SJSA1 (cell line): ENCODE measurements at places on chromosomes 3 and 15. TPM values are rescaled to one million over a fixed set of nuclear protein-coding genes. Genes with fewer than 3 reads are reported as not detected.
A peak's percentile ranks its signal among the peaks of the same experiment; 100 is the strongest.

Gene ZNF385D
- total RNA-seq, result not detected in 2 replicates

Gene HRH1
- 15.9 and 21.9 TPM in 2 replicates for total RNA-seq

Gene CACNA1D
- not detected in 2 replicates for total RNA-seq

Gene TM6SF1
- total RNA-seq, result 0.38 and 2.2 TPM in 2 replicates

Gene OSBPL10
- total RNA-seq, result 5.3 and 6.9 TPM in 2 replicates

Gene SETD2
- total RNA-seq, result 18.9 and 22.7 TPM in 2 replicates

Gene CCR1
- 0.87 and 1.3 TPM in 2 replicates for total RNA-seq

Gene AADACL2
- total RNA-seq, result not detected in 2 replicates

Gene DPPA4
- not detected in 2 replicates for total RNA-seq

Gene SCN11A
- not detected in 2 replicates for total RNA-seq

Gene FOXL2NB
- not detected in 2 replicates for total RNA-seq

Gene GPR62
- total RNA-seq, result not detected in 2 replicates

Gene HYPK
- total RNA-seq, result 9.4 and 18.9 TPM in 2 replicates

Gene MESP1
- 0.26 TPM in 1 of 2 replicates, not detected in the other for total RNA-seq

- H3K4me3 ChIP-seq, result no peak overlapping the region
- H3K27ac ChIP-seq, result peak overlapping the region; percentile 52
- no peak for DNase-seq
- no peaks in the 10 kb centered on the region for H3K36me3 ChIP-seq
Observed at GRCh38 chr3:65833761-65834505, 204.8 kb downstream of the MAGI1 start.

DNA sequence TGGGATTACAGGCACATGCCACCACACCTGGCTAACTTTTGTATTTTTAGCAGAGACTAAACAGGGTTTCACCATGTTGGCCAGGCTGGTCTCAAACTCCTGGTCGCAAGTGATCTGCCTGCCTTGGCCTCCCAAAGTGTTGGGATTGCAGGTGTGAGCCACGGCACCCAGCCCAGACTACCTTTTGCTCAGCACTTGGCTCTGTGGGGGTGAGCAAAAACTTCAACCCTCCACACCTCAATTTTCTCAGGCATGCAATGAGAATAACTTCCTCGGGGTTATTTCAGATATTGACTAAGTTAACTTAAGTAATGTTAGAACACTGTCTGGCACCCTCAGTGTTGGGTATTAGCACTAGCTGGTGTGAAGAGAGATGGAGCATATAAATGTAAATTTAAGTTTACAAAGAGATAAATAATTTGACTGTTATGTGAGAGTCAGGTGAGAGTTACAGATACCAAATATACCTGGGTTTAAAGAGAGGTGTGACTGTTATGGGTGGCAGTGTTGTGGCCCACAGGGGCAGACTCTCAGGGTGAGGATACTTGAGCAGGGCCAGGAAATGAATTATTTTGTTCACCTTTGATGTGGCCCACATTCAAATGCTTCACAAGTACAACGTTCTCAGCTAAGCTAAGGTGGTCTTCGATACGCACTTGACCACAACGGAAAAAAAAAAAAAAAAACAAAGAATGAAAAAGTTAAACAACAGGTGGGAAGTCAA lies 29.0 kb downstream of the CPOX start:
- no peak for DNase-seq
- no peak overlapping the region for H3K4me3 ChIP-seq
- H3K4me1 ChIP-seq, result peaks cover 39% of the 10 kb centered on the region

DNA sequence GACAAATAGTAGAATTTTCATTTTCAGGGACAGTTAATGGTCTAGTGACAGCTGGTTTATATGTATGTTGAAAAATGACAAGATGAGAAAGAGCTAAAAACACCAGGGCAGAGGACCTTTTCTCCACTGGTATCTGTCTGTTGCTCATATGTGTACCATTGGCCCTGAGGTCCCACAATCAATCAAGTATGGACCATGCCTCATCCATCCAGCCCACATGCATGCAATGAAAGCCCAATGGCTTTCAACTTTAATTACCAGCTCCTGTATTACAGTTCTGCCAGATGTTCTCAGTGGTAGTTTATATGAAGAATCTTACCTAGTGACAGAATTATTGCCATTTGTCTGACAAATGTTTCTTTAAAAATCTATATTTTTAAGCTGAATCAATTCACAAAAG lies 234.1 kb downstream of the ZMAT3 start:
- no peak for DNase-seq
- H3K4me3 ChIP-seq, result no peak overlapping the region
- no peak overlapping the region for H3K27ac ChIP-seq
- H3K4me1 ChIP-seq, result no peaks in the 10 kb centered on the region

DNA sequence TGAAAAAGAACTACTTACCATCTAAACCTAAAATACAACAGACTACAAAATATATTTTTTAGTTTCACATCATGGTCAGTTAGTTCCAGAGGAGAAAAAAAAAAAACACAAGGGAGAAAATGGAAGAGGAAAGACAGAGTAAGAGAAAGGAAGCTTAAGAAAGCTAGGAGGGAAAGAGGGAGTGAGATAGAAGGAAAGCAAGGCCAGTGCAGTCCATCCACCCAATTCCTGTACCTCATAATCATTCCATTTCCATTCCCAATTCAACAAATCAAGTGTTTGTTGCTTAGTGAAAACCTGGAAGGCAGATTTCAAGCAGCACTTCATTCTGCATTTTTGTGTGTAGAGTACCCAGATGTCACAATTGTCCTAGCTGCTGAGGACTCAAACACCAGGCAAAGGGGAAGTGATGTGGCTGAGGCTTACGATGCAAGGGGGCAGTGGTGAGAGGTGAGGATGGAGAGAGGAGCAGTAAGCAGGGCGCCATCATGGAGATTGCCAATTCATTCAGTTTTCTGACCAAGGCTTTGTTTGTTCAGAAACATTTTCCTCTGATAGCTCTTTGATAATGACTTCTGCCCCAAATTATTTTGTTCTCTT lies 83.6 kb upstream of the GSK3B start:
- DNase-seq, result no peak
- peaks cover 45% of the 10 kb centered on the region for H3K4me1 ChIP-seq
- H3K27me3 ChIP-seq, result no peaks in the 10 kb centered on the region
- no peak overlapping the region; the same call in 1 of the 2 replicates for H3K4me3 ChIP-seq

GRCh38 chr15:38149315-38149714 lies 103.3 kb upstream of the SPRED1 start:
- H3K36me3 ChIP-seq, result no peaks in the 10 kb centered on the region
- DNase-seq, result no peak
- H3K27ac ChIP-seq, result no peak overlapping the region
- H3K4me1 ChIP-seq, result 0 out of 2 replicates have a peak, but pooled peaks cover 4% of the 10 kb centered on the region
- H3K27me3 ChIP-seq, result no peaks in the 10 kb centered on the region

GRCh38 chr3:30384546-30385072 lies 221.8 kb upstream of the TGFBR2 start:
- H3K4me1 ChIP-seq, result no peaks in the 10 kb centered on the region
- H3K27ac ChIP-seq, result no peak overlapping the region
- no peaks in the 10 kb centered on the region for H3K27me3 ChIP-seq
- no peak overlapping the region for H3K4me3 ChIP-seq
- no peak for DNase-seq

- no peaks in the 10 kb centered on the region for H3K27me3 ChIP-seq
- peaks cover 16% of the 10 kb centered on the region for H3K4me1 ChIP-seq
- DNase-seq, result no peak
- no peak overlapping the region for H3K27ac ChIP-seq
- H3K4me3 ChIP-seq, result peak overlapping the region; percentile 28
Observed at GRCh38 chr15:99485992-99486370, 79.8 kb upstream of the MEF2A start.

- DNase-seq, result no peak
- no peaks in the 10 kb centered on the region for H3K36me3 ChIP-seq
- H3K4me1 ChIP-seq, result no peaks in the 10 kb centered on the region
- no peak overlapping the region for H3K4me3 ChIP-seq
Observed at GRCh38 chr15:91318931-91319330, 218.9 kb downstream of the SV2B start.

DNA sequence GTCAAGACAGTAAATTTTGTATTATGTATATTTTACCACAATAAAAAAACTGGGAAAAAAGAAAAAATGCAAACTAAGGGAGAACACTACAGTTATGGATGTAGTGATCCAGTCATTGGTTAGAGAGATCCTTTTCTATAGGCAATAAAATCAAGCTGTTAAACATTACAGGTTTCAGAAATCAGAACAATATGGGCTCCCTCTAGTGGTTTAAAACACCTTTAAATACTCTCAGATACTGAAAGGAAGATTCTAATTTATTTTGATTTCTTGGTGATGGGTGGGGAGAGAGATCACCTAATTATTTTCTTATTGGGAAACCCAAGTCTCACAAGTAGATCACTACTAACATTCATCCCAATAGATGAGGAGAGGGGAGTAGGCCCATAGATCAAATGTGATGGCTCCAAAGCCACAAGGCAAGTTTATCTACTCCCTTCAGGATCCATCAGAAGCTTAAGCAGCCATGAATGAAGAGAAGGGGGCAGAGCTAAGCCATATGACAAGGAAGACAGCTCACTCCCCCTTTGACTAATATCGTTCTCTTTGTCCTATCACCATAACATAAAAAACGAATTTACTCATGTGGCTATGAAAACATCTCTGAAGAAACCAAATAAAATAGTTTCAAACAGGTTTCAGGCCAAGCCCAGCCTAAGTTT lies 118.6 kb downstream of the ANO10 start:
- no peaks in the 10 kb centered on the region for H3K27me3 ChIP-seq
- H3K4me1 ChIP-seq, result no peaks in the 10 kb centered on the region
- no peak overlapping the region for H3K27ac ChIP-seq
- no peak overlapping the region for H3K4me3 ChIP-seq
- DNase-seq, result no peak
- H3K36me3 ChIP-seq, result no peaks in the 10 kb centered on the region

DNA sequence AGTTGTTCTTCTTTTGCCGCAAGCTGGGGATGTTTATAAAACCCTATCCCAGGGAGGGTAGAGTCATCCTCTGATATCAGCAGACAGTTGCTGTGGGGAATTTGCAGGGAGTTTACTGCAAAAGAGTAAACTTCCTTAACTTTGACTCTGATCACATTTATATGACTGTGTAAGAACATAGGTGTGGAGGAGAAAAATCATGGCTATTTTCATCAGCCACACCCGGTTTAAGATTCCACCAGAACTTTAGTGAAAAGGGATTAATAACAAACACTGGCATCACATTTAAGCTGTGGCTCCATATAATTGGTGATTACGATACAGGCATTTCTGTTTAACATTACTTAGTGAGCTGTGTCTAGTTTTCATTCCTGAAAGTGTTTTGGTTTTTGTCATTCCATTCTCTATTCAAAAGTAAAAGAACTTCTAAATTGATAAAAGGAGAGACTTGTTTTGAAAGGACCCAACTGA lies 143.1 kb downstream of the MYLK start:
- no peaks in the 10 kb centered on the region for H3K36me3 ChIP-seq
- H3K27me3 ChIP-seq, result no peaks in the 10 kb centered on the region
- peak overlapping the region; percentile 55 for H3K27ac ChIP-seq
- peaks cover 56% of the 10 kb centered on the region for H3K4me1 ChIP-seq
- H3K4me3 ChIP-seq, result no peak overlapping the region
- DNase-seq, result peak; percentile 82

DNA sequence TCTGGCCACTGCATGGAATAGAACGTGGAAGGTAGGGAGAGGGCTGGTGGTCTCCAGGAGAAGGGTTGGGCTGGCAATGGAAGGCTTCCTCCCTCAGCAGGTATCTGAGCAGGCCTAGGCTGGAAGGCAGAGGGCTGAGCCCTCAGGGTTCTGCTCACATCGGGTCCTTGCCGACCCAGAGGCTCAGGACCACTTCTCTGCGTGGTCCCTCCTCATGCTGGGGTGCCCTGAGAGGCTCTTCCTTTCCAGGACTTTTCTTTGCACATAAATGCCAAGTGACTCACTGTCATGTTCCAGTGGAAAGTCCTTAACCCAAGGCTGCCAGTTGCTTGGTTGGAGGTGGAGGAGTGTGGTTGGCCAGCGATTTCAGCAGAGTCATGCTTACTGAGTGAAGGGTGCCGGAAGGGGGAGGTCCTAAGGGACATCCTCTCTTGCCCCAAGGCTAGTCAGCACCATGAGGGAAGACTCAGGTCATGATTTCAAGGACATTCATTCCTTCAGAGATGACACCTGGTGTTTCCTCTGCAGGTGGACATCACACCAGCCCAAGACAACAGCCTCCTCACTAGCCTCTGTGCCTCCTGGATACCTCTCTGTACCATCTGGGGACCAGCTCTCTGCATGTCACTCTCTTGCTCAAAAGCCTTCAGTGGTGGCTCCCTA lies 8.2 kb downstream of the SLC6A6 start:
- H3K4me3 ChIP-seq, result no peak overlapping the region
- peaks cover 45% of the 10 kb centered on the region for H3K36me3 ChIP-seq
- peaks cover 81% of the 10 kb centered on the region for H3K4me1 ChIP-seq
- H3K27ac ChIP-seq, result peak overlapping the region; percentile 81

- DNase-seq, result no peak
- H3K36me3 ChIP-seq, result no peaks in the 10 kb centered on the region
- H3K4me1 ChIP-seq, result no peaks in the 10 kb centered on the region
- no peak overlapping the region for H3K27ac ChIP-seq
Observed at GRCh38 chr3:132042681-132043080, 7.9 kb upstream of the CPNE4 start.

- no peaks in the 10 kb centered on the region for H3K36me3 ChIP-seq
- H3K27me3 ChIP-seq, result no peaks in the 10 kb centered on the region
- H3K27ac ChIP-seq, result peak overlapping the region; percentile 90
- no peak overlapping the region for H3K4me3 ChIP-seq
- peak; percentile 68 for DNase-seq
Observed at GRCh38 chr3:55169608-55170072, 241.8 kb upstream of the LRTM1 start.

DNA sequence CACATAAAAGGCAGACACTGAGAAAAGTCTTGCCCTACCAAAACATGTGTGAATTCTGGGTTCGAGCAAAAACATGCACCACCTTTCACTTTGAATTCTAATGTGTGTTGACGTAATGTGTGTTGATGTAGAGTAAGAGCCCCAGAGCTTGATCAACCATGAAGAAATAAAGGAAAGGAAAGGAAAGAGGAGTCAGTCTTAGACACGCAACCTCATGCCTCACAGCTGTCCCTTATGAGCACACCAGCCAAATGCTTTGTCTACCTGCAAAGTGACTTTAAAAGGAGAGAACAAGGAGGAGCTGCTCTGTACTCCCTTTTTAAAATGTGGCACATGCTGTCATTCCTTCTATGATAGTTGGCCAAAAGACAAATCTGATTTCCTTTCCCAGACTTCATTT lies 80.8 kb downstream of the RFTN1 start:
- H3K36me3 ChIP-seq, result peaks cover 14% of the 10 kb centered on the region
- no peak overlapping the region for H3K27ac ChIP-seq
- no peak for DNase-seq
- H3K4me1 ChIP-seq, result peaks cover 11% of the 10 kb centered on the region

DNA sequence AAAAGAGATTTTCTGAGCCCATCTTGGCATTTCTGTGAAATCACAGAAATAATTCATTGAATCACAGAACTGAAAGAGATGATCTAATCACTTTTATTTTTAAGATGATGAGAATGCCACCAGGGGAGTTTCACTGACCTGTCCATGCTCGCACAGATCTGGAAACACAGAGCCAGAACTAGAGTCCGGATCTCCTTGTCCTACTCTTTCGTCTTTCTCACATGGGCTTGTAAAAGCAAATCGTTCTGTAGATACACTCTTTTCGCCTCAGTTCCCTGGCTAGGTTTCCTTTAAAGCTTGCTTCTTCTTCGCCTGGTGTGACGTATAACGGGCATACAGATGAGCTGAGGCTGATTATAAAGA lies 122.5 kb upstream of the SPRED1 start:
- no peak overlapping the region for H3K27ac ChIP-seq
- no peaks in the 10 kb centered on the region for H3K36me3 ChIP-seq
- no peaks in the 10 kb centered on the region for H3K27me3 ChIP-seq
- H3K4me1 ChIP-seq, result no peaks in the 10 kb centered on the region; the same call in 1 of the 2 replicates
- DNase-seq, result no peak

GRCh38 chr3:104738271-104738670 lies 628.4 kb upstream of the ALCAM start:
- no peaks in the 10 kb centered on the region for H3K4me1 ChIP-seq
- H3K27me3 ChIP-seq, result no peaks in the 10 kb centered on the region
- H3K27ac ChIP-seq, result no peak overlapping the region
